Left colon (tissue), 2 donors: ENCODE measurements at places on chromosomes 1 and 21. TPM values are rescaled to one million over a fixed set of nuclear protein-coding genes. Genes with fewer than 3 reads are reported as not detected.

Gene OR2T4
- total RNA-seq = not detected

Gene ALG14
- 9.8 TPM for total RNA-seq

Gene SRRM1
- 106 TPM for total RNA-seq

Gene AMY1C
- total RNA-seq = not detected

Gene DIRAS3
- 1.0 TPM for total RNA-seq

Gene CAPN9
- total RNA-seq = 53.6 TPM

Gene STIL
- total RNA-seq = 4.7 TPM

Gene EDN2
- total RNA-seq = 4.8 TPM

Gene COPA
- total RNA-seq = 165 TPM

Gene TSPEAR
- total RNA-seq = not detected

Gene FMN2
- total RNA-seq = 3.0 TPM

Gene INSRR
- total RNA-seq = not detected
